ENCODE measurements at places on chromosomes 1 and 21. TPM values are rescaled to one million over a fixed set of nuclear protein-coding genes. Genes with fewer than 3 reads are reported as not detected.

PDC gene
- not detected for total RNA-seq

HES3 gene
- not detected for total RNA-seq

CD247 gene
- total RNA-seq, result 243 TPM

GJC2 gene
- 4.4 TPM for total RNA-seq

DNA sequence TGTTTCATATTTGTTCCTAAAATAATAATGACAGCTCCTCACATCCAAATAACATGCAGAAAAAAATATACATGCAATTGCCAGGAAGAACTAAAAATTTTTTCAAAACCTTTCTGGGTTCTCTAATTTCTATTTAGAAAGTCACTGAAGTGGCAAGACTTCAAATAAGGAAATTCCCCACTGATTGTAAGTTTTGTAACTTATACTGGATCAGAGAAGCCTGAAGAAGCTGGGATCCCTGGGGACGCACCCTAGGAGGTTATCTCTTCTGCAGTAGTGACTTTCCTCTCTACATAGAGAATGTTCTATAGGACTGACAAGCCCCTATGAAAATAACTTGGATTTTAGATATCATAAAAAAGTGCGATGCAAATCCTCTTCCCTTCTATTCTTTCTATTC, 182.6 kb downstream of the MRPL39 start:
- no peak for DNase-seq
- H3K4me3 ChIP-seq, result no peak overlapping the region
- no peaks in the 10 kb centered on the region for H3K36me3 ChIP-seq
- H3K4me1 ChIP-seq, result peaks cover 44% of the 10 kb centered on the region

GRCh38 chr1:116152577-116152943, 41.4 kb downstream of the MAB21L3 start:
- H3K4me1 ChIP-seq, result peaks cover 16% of the 10 kb centered on the region
- no peak overlapping the region for H3K27ac ChIP-seq
- H3K27me3 ChIP-seq, result peaks cover 19% of the 10 kb centered on the region
- H3K36me3 ChIP-seq, result no peaks in the 10 kb centered on the region
- no peak for DNase-seq

GRCh38 chr1:23522244-23522982, 8.6 kb downstream of the E2F2 start:
- H3K27ac ChIP-seq, result peak overlapping the region; percentile 35
- no peak for DNase-seq
- H3K27me3 ChIP-seq, result no peaks in the 10 kb centered on the region
- H3K36me3 ChIP-seq, result peaks cover 76% of the 10 kb centered on the region
- no peak overlapping the region for H3K4me3 ChIP-seq

- no peaks in the 10 kb centered on the region for H3K36me3 ChIP-seq
- DNase-seq, result no peak
- H3K27ac ChIP-seq, result no peak overlapping the region
- no peaks in the 10 kb centered on the region for H3K4me1 ChIP-seq
Measured at GRCh38 chr1:240244968-240245628, 153.4 kb downstream of the FMN2 start.

- no peak for DNase-seq
- H3K27me3 ChIP-seq, result no peaks in the 10 kb centered on the region
- no peaks in the 10 kb centered on the region for H3K4me1 ChIP-seq
- no peaks in the 10 kb centered on the region for H3K36me3 ChIP-seq
- no peak overlapping the region for H3K27ac ChIP-seq
Measured at GRCh38 chr1:214058076-214058475, 70.3 kb downstream of the PROX1 start.

Measured in activated CD8-positive, alpha-beta T cell treated with anti-CD3 and anti-CD28 coated beads, Interleukin-2, amount 10 ng/mL, durations not matched to agents 7 days and 5 days (primary cell).